ENCODE measurements at places on chromosomes 6 and 20.
A peak's percentile ranks its signal among the peaks of the same experiment; 100 is the strongest.

DNA sequence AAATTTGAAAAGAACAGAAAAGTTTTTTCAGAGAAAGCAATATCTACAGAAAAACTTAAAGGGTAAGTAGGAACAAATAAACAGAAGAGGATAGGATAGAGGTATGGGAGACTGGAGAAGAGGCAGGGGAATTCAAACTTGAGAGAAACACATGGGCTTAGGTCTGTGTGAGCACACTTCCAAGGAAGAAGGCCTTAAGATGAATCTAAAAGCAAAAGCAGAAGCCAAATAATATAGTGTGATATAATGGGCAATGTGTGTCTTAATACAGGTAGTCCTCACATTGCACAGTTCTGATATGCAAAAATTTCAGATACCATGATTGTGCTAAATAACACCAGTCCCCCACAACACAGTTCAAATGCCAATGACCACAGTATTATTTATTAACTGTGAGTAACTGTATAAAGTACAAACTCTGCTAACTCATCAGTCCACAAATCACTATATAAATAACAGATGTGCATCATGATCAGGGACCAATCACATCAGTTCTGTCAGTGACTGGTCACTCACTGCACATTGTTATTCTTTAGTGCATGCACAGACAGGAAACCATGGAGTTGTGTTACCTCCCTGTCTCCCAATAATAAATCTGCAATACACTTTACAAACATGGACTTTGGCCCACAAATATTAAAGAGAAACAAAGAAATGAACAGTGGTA is 18.6 kb downstream of the SNX14 start:
- peak; percentile 35 for DNase-seq

DNA sequence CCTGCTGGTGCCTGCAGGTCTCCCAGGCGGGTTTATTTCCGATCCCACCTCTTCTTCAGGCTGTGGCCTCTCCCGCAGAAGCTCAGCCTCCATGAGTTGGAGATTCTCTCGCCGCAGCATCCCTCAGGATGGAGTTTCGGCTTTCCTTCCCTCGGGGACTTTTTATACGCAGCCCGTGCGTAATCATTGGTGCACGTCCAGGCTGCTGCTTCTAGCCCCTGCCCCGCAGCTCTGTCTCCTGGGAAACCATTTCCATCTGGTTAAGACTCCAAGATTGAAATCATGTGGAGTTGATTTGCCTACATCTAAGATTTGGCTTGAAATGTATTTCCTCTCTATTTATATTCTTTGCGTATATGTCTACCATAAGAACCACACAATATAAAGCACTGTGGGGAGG is 46.7 kb upstream of the CARMIL1 start:
- peak; percentile 72 for DNase-seq

DNA sequence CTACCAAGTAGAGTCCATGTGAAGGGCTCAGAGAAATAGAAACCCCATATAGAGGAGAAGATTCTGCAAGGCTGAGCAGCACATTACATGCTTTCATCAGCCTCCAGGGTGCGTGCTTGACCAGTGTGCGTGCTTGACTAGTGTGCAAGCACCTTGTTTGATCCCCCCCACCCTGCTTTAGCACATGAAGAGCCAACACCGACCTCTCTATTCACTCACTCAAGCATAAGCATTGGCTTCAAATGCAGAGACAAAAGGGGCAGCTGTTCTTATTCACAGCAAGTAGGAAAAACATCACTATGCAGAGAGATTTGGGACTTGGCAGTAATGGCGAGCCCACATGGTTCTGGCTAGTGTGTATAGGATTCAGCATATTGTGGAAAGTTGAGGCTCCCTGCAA is 278.7 kb upstream of the RNF217 start:
- DNase-seq = no peak

DNA sequence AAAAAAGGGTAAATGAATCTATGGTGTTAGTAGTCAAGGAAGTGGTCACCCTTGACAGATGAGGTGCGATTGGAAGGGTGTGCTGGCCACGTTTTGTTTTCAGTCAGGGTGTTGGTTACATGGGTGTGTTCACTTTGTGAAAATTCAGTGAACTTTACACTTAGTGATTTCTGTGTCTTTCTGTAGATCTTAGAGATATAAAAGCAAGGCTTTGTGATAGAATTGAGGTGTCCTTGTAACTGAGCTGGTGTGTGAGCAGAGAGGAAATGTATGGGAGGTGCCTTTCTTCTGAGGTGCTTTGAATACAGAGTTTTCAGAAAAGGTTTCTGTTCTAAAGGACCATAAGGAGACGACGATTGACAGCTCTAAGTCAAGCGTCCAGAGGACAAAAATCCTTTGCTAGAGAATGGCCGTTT is 90.5 kb downstream of the SAMD3 start:
- DNase-seq = no peak

DNA sequence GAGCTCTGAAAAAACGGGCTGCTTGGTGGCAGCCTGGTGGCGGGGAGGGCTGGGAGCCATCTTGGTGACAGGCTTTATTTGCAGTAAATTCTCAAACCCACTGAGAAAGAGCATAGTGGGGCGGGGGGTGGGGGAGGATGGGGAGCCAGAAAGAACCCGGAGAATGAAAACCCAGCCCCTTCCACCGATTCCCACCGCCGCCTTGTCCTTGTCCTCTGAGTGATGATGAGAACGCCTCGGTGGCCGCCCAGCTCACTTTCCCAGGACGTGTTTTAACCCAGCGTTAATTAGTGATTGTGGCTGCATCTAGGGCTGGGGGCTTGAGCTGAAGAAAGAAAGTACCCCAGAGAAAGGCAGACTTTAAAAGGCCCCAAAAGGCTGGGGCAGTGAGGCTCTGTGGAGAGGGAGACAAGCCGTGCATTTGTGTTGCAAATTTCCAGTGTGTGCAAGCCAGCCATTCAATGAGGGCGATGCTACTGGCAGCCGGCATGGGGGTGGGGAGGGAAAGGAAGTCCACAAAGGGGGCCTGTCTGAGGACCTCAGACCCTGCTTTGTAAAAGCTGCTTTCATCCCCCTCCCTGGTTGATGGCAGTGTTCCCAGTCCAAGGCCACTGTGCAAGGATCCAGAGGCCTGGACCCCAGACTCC is 6.2 kb upstream of the GHRH start:
- no peak for DNase-seq

- DNase-seq = no peak
Measured at GRCh38 chr6:37280162-37280887, 22.4 kb upstream of the TMEM217 start.

Data from BJ (cell line).